ENCODE measurements at places on chromosomes 4 and X.

- no peak for DNase-seq
These were observed at the start of gene ASMT for GRCh38 chrX:1614927-1615326. ASMT (plus strand) TSS chrX:1615059; CDS start chrX:1615200, 141 bp downstream.

DNA sequence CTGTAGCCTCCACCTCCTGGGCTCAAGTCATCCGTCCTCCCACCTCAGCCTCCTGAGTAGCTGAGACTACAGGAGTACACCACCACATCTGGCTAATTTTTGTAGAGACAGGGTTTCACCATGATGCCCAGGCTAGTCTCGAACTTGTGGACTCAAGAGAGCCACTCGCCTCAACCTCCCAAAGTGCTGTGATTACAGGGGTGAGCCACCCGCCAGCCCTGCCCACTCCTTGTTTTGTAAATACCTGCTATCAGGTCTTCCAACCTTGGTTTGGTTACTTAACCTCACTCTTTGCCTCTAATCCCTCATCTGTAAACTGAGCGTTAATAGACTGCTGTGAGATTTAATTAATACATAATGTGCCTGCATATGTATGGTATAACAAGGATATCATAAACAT is 803 bp downstream of the CNGA1 start:
- no peak for DNase-seq

DNA sequence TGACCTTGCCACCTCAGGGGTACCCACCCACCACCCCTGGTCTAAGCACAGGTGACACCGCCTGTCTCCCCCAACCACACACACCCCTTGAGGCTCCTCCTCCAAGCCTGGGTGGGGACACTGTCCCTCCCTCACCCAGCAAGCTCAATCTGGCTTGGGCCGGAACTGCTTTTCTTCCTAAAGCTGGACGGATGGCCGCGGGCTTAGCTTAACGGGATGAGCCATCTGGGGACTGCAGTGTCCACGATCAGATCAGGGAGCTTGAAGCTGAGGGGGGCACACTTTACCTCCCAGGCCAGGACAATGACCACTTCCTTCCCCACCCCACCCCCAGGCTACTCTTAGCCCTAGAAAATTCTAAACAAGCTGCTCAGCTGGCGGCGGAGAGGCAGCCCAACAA is 1.0 kb upstream of the SLC6A8 start:
- no peak for DNase-seq

DNA sequence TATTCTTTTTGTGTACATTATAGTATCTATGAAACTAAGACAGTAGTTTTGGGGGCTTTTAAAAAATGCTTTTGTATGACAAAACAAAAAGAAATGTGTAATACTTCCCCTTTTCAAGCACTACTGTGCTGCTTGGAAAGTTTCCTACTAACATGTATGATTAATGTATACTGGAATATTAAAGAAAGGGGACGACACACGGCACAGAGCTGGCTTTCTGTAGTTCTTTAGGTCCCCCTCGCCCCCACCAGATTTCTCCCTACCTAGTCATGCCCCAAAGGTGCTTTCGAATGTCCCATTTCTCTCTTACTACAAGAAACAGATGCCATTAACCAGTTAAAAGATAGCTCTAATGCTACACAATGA is 1.6 kb upstream of the AP1S2 start:
- no peak for DNase-seq

DNA sequence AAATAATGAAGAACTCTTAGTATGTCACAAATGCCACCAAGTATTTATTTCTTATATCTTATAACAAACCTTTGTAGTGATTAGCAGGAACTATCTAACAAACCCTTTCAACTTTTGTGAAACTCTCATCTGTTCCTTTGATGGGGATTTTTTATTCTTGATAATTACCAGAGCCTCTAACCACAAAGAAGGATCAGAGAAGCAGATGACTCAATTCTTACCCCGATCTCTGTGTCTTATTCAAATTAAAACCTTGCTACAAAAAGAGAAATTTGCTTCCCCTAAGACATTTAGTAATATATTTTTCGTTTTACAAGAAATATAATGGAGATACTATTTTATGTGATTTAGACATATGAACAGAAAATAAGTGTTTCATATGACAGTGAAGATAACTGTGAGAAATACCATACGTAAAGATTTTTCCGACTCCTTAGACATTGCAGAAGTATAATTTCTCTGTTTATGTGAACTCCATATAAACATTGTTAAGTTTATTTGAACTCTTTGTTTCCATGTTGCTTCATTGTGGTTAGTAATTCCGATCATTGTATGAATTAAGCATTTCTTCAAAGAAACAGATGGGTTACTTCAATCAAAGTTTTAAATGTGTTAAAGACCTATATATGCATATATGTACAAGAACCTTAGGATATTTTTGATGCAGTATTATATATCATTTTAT is 205.4 kb downstream of the CFAP299 start:
- DNase-seq = no peak

DNA sequence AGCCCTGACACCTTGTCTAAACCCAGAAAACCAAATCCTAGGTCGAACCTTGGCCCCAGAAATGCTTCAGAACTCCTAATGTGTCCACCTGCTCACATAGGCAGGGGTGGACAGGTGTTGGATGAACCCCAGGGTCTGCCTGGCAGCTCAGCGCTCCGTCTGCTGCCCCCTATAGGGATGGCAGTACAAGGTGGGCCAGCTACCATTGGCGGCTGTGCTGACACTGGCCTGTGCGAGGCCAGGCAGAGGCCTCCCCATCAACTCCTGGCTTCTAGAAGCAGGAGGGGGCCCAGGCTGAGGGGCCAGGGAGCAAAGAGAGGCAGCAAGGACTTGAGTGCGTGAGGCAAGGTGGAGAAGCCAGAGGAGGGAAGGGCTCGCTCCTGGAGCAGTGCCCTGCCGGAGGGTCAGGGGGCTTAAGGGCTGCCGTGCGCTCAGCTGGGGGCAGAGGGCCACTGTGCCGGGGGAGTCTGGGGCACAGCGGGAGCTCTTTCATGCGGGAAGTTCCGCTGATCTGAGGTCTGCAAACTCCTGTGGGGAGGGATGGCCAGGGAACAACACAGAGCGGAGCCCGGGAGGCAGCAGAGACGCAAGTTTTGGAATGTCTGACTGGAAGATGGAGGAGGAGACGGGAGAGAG is 20.6 kb downstream of the CCNQ start:
- no peak for DNase-seq

GRCh38 chr4:2574863-2575262 is 38.4 kb downstream of the FAM193A start:
- DNase-seq = no peak

- no peak for DNase-seq
These were observed 645.8 kb upstream of the ATOH1 start for GRCh38 chr4:93182722-93183121.

DNA sequence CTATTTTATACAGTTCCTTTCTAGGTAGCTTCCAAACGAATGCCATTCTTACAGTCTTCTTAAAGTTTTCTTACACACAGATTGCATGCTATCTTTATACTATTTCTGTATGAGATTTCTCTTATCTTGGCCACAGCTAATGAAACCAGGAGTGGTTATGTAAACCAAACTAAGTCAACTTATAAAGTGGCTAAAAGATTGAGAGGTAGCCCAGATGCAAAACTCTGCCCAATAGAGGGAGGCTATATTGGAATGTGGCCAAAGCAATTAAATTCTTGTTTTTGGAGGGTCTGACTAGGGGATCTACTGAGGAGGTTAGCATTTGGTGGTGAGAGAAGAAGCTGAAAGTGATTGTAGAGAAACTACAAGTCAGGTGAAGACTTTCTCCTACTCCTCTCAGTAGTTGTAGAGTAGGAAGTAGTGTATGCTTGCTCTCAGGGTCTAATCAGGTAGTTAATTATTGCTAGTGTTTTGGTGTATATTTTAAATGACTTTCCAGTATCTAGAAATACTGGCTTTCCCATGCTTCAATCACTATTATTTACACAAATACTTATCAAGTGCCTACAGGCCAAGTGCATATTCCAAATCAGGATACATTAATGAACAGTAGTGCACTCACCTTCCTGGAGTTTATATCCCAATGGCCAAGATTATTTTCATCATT is 104.2 kb upstream of the HPGD start:
- no peak for DNase-seq

- DNase-seq = peak; percentile 33
These were observed 165.6 kb upstream of the GLRA2 start for GRCh38 chrX:14363728-14364127.

GRCh38 chr4:68216501-68216900 is 29.0 kb downstream of the TMPRSS11B start:
- DNase-seq = no peak

DNA sequence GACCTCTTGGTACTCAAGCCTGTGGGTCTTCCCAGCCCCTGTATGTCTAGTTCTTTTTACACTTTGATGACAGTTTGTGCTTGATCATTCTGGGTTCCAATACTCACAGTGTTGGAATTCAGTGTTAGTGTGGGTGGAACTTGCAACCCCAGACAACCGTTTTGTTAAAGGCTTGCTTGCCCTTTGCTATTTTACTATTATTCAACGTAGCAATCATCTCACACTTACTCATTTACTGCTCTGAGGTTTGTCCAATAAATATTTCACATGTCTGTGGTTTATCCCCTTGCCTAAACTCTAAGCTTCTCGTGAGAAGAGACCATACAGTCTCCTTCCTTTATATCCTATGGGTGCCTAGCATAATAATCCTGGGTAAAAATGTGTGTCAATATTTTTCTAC is 15.3 kb downstream of the CCNG2 start:
- peak; percentile 96 for DNase-seq

GRCh38 chr4:142095886-142096605 is 459.7 kb downstream of the IL15 start:
- DNase-seq = peak; percentile 94

DNA sequence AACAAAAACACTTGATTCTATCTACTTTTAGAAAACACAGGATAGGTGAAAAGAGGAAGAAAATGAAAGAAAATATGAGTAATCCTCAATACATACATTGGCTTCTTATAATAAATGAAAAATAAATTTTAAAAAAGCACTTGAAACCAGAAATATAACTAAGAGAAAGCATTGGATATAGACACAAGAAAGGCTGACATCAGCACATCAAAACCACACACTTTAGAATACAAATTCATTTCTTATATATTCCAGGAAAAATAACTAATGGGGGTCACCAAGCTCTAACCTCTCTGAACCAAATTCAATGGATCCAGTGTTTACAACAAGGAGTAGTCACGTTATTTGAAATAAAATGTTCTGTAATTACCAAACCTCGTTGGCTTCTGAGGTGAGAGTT is 133.5 kb downstream of the REELD1 start:
- no peak for DNase-seq

- no peak for DNase-seq
These were observed 4.1 kb downstream of the GRID2 start for GRCh38 chr4:92307866-92308265.

GRCh38 chr4:94598758-94599157 is 147.0 kb downstream of the PDLIM5 start:
- no peak for DNase-seq

DNA sequence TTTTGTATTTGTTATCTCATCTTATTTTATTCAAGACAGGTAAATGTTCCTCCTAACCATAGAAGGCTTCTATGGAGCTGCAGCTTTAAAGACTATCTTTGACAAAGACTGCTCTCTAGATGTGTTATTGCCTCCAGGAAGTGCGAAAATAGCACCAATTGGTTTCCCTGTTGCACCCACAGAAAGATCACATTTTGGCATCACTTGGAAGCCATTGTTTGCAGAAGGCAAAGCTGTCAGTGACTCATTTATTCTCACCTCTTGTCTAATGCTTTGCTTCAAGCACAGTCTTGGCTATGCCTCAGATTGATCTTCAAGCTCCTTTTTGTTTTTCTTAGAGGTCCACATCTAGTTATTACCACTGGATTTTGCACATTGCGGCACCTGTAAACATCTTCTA is 150.3 kb downstream of the PCDH7 start:
- no peak for DNase-seq

DNA sequence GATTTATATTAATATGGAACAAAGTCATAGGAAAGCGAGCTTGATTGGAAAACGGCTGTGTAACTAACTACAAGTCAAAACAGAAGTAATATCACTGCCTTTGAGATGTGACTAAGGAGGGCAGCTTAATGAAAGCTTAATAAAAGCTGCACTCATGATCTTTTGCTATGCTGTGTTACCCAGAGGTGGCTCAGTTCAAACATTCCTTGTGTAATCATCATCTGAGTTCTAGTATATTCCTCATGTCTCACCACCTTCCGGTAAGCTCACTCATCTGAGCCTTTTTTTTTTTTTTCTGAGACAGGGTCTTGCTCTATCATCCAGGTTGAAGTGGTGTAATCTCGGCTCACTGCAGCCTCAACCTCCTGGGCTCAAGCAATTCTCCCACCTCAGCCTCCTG is 5.0 kb downstream of the GRPEL1 start:
- no peak for DNase-seq

GRCh38 chr4:159498446-159499115 is 395.7 kb downstream of the RAPGEF2 start:
- DNase-seq = no peak

DNA sequence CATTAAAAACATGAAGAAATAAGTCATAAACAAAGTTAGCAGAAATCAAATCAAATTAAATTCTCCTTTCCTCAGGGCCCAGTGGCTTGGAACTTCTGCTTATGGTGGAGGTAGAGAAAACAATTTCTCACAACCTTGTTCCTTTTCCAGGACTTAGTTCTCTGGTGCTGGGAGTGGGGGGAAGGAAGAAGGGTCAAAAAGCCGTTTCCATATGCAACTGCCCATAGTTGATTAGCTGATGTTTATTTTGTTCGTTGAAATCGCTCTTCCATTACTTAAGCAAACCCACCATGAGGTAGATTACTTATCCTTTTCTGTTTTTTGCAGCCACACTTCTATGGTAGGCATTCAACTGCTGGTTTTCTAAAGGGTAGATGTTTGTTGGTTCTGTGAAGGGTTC is 94.2 kb downstream of the ARSJ start:
- no peak for DNase-seq

GRCh38 chr4:101081695-101082369 is 265.5 kb downstream of the PPP3CA start:
- DNase-seq = no peak

DNA sequence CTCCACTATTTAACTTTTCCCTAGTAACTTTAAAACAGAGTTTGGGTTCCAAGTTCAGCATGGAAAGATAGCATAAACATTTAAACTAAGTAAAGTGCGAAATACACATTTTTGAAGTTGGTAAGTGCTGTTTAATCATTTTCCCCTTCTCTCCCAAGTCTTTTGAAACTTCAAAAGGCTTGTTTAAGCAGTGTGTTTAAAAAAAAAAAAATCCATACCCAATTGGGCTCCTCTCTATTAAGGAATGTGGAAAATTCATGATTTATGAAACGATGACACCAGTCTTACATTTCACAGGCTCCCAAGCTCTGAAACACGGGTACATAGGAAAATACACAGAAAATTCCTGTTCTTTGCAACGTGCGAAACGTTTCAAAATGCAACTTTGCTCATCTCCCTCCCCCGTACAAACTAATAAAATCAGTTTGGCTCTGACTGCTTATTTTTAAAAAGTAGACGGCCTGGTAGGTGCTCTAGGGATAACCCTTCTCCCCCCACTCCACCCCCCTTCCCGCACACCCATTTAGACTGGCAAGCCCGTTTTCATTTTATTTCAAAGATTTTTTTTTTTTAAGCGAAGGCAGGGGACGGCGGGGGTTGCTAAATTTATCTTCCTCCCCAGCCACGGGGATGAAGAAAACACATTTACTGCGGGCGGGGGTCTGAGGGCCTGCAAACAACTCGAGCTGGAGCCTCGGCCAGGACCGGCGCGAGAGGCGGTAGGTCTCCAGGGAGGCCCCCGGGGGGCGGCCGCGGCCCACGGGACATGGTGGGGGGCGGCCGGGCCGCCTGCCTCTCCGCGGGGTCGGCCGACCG is 786 bp upstream of the ZFX start:
- DNase-seq = peak; percentile 78

GRCh38 chr4:88029556-88029955 is 22.1 kb downstream of the PKD2 start:
- DNase-seq = no peak

- DNase-seq = no peak
These were observed 146.5 kb downstream of the SH3BGRL start for GRCh38 chrX:81348388-81348787.
